ENCODE measurements at places on chromosomes 12 and 14.

DNA sequence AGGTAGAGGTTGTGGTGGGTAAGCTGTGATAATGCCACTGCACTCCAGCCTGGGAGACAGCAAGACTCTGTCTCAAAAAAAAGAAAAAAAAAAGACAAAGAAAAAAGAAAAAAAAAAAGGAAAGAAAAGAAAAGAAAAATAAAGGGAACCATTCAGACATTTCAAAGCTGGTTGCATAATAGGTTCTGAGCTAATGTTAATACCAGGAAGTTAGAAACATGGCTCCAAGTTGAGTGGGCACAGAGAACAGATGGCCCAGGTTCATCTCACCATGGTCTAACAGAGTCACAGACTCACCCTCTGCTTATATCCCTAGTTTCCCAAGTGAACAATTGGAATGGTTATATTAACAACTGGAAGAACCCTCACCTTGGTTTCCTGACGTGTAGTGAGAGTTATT lies 17.4 kb upstream of the ZDHHC17 start:
- no peak for DNase-seq

- DNase-seq, result no peak
Observed at GRCh38 chr12:57888409-57889157, 42.1 kb upstream of the CTDSP2 start.

GRCh38 chr14:79596551-79596950 lies 614.8 kb downstream of the DIO2 start:
- DNase-seq, result no peak

- DNase-seq, result no peak
Observed at GRCh38 chr12:123634142-123634561, 523 bp downstream of the GTF2H3 start.

GRCh38 chr12:13839365-13840336 lies 141.8 kb downstream of the GRIN2B start:
- no peak for DNase-seq

Data from GM13977 (cell line).